ENCODE measurements at places on chromosomes 11 and 22.
A peak's percentile ranks its signal among the peaks of the same experiment; 100 is the strongest.

DNA sequence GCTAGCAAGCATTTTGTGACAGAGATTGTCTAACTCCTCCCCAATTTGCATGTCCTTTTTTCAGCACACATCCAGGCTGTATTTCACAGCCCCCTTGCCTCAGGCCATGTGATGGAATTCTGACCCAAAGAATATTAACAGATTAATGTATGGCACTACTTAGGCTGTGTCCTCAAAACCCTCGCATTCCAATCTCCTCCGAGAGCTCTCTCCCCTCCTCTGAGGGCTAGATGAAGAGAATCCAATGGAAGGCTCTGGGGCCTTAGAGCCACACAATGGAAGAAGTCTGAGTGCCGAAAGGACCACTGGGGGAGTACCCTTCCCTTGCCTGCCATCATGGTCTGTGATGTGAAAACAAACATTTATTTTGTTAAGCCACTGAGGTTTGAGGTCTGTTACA, 13.7 kb upstream of the NNMT start:
- DNase-seq: no peak

GRCh38 chr11:61071913-61072312, 30.4 kb upstream of the CD5 start:
- no peak for DNase-seq

- no peak for DNase-seq
Observed at GRCh38 chr11:62131170-62131464, 7.3 kb downstream of the INCENP start.

DNA sequence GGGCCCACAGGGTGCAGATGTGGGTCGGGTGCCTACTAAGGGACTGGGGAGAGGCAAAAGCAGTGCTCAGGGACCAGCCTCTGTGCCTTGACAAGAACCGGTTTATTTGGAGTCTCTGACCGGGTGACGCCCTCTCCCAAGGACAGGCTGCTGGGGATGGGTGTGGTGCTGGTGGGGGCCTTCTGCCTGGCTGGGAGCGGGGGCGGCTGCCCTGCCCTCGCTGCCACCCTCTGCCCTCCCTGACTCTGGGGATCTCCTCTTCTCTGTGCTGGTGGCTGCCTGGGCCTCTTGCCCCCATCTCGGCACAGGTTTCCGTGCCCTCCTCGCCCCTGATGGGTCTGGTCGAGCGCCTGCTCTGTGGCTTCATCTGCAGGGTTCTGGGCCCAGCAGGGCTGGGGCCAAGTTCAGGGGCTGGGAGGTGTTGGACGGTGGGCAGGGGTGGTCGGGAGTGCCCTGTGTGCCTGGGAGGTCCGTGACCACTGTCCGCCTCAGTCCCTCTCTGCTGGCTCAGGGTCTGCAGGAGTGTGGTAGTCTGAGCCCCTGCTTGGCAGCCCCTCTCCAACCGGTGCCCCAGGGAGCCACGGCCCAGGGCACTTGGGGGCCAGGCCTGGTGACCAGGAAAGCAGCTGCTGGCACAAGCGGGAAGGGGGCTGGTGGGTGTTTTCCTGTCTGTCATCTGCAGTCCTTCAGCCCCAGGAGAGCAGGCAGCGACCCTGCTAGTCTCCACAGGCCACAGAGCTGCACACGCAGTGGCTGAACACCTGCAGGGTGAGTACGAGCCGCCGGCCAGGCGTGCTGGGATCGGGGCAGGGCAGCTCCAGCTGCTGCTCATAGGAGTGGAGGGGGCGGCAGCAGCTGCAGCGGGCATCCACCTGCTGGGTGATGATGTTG, 23.5 kb downstream of the MUC6 start:
- no peak for DNase-seq

DNA sequence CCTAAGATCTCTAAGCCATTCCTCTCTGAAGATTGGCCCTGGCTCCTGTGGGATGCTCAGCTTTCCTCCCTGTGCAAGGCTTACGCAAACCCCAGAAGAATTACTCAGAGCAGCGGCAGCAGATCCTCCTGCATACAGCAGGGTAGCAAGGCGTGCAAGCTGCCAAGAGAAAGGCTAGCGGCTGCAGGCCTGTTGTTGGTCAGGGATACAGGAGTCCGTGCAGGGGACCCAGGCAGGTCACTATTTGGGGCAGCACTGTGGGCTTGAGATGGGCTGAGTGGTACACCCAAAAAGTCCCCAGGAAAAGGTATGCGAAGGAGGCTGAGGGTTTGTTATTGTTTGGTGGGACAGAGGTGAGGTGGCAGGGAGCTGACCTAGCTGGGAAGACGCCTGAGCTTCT, 1.5 kb downstream of the GLB1L2 start:
- DNase-seq: no peak

DNA sequence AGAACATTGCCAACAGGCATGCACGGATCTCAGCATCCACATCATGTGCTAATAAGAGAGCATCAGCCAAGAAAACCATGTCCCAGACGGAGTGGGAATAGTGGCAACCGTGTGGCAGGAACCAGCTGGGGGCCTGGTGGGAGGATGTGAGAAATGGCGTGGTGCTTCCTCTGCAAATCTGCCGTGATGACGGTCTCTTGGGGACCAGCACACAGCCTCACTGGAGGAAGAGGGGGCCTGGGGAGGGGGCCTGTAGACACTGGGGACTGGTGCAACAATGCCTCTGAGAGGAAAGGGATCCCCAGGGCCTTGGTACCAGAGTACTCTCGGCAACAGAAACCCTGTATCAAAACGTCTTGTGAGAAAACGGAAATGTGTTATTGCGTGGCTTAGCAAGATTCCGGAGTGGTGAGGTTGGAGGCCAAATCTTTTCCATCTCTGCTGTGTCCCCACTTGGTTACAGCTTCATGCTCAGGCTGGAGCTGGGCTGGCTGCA, 154.3 kb upstream of the TBCEL start:
- no peak for DNase-seq

DNA sequence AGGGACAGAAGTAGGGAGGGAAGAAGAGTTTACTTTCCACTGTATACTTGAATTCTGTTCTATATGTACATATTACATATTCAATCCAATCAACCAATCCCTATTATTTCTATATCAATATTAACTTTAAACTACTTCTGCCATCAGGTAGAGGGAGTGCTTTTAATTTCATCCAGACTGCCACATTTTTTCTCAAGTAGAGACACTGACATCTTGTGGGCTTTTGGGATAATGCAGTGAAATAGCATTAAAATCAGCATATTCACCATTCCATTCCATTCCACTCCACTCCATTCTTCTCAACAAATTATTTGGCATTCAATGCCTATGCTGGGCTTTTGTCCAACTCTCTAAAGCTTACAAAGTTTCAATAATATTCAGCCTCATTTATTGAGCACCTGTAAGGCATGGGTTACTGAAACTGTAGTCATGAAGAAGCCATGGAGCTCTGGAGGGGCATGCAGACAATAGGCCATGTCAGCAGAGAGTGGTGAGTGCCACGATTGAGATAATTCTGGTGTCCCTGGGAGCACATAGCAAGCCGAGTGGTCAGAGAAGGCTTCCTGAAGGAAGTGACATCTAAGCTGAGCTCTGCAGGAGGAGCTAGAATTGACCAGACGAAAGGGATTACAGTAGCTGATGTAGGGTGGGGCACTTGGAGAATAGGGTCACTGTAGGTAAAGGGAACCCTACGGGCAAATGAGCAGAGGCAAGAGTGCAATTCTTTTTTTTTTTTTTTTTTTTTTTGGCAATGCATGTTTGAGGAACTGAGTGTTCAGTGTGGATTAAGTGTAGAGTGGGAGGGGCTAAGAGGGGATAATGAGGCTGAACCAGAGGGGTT, 12.8 kb upstream of the CLPB start:
- DNase-seq: no peak

GRCh38 chr11:72039856-72040401, 40.4 kb downstream of the NUMA1 start:
- no peak for DNase-seq

DNA sequence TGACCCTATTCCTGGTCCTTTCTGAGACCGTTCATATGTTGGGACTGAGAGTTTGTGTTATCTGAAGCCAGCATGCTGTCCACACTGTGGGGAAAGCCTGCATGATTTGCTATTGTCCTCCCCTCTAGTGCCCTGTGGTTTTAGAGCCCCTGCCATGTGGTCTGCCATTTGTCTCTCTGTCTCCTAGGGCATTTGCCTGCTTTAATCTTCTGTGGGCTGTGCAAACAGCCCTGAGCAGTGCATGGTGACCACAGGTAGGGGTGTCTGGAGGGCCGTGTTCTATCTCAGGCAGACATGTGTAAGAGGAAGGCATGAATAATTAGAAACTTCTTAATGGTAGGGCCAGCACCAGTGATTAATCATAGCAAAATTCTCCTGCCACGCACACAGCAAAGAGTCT, 23.0 kb downstream of the AMPD3 start:
- DNase-seq: no peak

DNA sequence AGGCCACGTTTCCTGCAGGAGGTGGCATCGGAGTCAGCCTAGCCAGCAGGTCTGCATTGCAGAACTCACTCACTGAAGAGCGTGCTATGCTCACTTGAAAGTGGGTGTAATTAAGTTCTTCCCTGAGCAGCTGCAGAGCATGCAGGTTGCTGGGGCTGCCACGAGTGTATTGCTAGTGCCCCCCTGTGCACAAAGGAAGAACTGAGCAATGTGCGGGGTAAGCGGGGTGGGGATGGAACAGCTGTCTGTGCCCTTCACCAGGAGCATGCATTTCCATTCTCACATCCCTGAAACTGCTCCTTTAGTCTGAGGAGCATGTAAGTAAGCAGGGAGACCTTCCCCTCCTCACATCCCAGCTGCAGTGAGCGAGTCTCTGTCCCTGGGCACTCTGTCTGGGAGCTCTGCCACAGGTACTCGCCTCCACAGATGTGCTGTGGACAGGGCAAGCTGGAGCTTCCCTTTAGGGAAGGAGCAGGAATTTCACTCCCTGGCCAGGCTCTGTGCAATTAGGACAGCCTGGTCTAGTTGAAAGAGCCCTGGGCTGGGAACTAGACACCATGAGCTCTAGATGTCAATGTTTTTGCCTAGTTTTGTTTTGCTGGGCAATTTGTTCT, 1031.8 kb downstream of the NTM start:
- DNase-seq: no peak

- peak; percentile 14 for DNase-seq
Observed at GRCh38 chr11:12893787-12894672, 115.1 kb upstream of the RASSF10 start.

DNA sequence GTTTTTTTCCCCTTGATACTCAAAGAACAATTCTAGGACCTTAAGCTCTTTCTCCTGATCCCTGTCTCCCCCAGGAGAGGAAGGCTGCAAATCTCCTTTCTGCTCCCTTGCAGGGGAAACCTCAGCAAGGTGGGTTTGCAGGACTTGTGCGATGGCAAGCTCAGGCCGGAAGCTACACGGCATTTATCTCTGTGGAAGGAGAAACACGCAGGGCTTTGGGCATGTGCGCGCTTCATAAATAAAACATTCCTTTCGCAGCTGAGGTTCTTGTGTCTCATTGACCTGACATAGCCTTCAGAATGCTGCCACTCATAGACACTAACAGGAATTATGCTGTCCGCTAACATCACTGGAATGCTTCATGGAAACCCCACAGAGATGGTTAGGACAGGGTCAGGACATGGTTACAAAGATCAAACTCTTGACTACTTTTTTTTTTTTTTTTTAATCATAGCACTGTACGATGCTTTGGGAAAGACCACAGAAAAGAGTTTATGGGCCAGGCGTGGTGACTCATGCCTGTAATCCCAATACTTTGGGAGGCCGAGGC, 42.6 kb downstream of the SLN start:
- no peak for DNase-seq

DNA sequence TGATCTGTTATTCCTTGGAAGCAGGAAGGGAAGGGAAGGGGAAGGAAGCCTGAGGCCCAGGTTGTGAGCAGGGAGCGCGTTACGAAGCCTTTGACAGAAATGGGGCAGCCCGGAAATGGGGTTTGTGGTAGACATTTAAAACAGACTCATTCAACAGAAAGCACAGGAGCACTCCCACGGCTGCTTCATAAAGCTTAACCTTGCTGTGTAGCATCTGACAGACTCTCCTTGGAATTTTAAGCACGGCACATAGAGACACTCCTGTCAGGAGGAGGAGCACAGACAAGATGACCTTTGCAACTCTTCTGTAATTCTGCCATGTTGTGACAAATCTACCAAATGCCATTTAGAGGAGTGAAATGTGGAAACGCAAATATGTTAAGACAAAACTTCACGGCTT, 131.6 kb downstream of the FBXO7 start:
- no peak for DNase-seq

DNA sequence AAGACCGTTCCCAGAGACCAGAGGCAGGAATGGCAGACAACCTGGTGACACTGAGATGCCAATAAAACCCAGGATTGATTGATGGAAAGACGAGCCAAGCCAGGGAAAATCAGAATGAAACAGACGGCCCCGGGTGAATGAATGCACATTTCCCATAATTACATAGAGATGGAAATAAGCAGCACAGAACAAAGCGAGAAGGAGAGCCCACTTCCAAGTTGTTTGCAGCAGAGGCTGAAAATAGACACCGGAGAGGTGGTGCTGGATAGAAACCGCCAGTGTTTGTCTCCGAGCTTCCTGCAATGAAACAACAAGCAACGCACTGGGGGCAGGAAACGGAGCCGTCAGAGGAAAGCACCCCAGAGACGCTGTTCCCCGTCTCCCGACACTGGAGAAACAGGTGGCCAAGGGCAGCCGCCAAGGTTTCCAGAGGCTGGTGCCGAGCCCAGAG, 406.8 kb downstream of the SHANK2 start:
- no peak for DNase-seq

DNA sequence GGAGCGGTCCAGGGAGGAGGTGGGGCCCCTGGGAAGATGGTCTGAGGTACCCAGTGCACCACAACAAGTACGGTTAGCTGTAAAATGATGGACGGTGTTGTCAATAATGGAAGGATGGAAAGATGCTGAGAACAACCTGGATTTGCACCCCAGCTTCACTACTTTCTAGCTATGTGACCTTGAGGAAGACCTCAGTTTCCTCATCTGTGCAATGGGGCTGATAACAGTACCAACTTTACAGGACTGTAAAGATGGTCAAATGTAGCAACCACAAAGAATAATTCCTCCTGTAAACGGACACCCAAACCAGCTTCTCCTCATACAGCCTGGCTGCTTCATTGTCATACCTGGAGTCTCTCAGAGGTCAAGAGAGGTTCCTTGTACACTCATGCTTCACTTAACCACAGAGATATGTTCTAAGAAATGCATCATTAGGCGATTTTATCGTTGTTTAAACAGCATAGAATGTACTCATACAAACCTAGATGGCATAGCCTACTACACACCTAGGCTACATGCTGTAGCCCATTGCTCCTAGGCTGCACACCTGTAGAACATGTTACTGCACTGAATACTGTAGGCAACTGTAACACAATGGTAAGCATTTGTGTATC, 65.5 kb upstream of the LMO2 start:
- no peak for DNase-seq

GRCh38 chr22:36986242-36986821, 32.9 kb downstream of the TST start:
- DNase-seq: no peak

DNA sequence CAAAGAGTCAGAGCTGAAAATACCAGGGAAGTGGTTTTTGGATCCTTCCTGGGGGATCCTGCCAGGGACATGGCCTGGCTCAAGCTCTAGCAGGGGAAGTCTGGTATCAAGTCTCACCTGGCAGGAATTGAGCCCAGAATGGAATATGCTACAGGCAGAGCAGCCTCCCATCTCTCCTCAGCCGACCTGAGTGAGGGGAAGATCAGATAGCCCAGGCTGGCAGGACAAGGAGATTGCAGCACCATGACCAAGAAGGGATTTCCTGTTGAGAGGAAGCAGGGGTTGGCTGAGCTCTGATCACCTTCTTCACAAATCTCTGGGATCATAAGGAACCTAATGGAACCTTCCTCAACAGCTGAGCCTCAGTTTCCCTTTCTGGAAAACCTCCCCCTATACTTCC, 13.0 kb downstream of the OAF start:
- DNase-seq: no peak

GRCh38 chr11:15836795-15837194, 519.6 kb downstream of the SOX6 start:
- DNase-seq: no peak

- no peak for DNase-seq
Observed at GRCh38 chr11:123427405-123427804, 2.7 kb upstream of the GRAMD1B start.
